ENCODE measurements at places on chromosomes 5 and 9. TPM values are rescaled to one million over a fixed set of nuclear protein-coding genes. Genes with fewer than 3 reads are reported as not detected.

PCDHB8 gene
- total RNA-seq, result 0.08 TPM

KLF4 gene
- total RNA-seq, result 7.4 TPM

PCDHGC4 gene
- total RNA-seq, result 1.4 TPM

DNA sequence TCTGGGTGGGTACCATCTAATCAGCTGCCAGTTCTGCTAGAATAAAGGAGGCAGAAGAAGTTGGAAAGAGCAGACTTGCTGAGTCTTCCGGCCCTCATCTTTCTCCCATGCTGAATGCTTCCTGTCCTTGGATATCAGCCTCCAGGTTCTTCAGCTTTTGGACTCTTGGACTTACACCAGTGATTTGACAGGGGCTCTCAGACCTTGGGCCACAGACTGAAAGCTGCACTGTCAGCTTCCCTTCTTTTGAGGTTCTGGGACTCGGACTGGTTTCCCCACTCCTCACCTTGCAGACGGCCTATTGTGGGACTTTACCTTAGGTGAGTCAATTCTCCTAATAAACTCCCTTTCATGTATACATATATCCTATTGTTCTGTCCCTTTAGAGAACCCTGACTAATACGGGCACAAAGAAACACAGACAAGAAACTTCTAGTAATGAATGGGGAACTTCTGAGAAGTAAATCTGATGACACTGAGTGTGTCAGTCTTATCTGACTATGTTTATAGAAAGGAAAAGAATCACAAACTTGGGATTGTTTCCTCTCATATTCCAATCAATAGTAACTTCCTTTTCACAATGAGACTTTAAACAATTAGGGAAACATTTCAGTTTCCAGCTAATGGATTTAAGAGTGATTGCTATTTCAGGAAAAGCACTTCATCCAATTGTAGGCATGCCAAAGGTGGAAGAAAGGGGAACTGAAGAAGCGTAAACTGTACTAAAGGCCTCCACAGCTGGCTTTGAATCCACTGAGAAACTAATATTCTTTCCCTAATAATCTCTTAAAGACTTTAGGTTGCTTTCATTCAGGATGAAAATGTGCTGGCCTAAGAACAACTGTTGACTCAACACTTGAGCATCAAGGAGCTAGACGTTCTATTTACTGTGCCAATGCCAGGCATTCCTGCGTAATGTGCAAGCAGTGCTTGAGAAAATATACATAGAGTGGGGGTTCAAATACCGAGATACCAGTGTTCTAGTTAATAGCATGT lies 127.9 kb upstream of the PTGER4 start:
- DNase-seq, result no peak

- DNase-seq, result no peak
Measured at GRCh38 chr5:44454002-44454401, 64.8 kb upstream of the FGF10 start.

- DNase-seq, result no peak
Measured at GRCh38 chr9:131612851-131613250, 67.5 kb downstream of the PRRT1B start.

- no peak for DNase-seq
Measured at GRCh38 chr5:65903581-65903980, 22.8 kb upstream of the ERBIN start.

GRCh38 chr5:132322266-132322665 lies 28.1 kb downstream of the SLC22A4 start:
- no peak for DNase-seq

- DNase-seq, result no peak
Measured at GRCh38 chr5:120255214-120255613, 208.9 kb upstream of the PRR16 start.

DNA sequence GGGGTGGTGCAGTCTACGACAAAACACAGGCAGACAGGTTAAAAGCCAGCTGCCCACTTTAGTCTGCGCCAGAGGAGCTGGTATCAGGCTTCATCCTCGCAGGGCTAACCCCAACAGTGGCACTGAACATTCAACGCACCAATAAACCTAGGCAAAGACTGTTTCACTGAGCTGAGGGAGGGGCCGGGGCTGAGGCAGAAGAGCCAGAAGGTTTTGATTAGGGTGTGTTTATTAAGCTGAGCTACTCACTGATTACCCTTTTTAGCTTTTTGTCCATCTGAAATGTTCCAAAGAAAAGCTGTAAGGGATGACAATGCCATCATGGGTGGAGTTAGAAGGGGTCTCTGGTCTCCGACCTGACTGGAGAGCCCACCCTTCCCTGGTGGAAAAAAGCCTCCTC lies 1.4 kb downstream of the ZMYND19 start:
- DNase-seq, result no peak

GRCh38 chr5:163306421-163306820 lies 131.0 kb upstream of the CCNG1 start:
- no peak for DNase-seq

All from liver (tissue), 10 donors.